Right ventricle myocardium inferior (tissue), 1 donor: ENCODE measurements at places on chromosomes 13 and 19.
A peak's percentile ranks its signal among the peaks of the same experiment; 100 is the strongest.

- no peak for DNase-seq
These were observed 149.6 kb downstream of the IRS2 start for GRCh38 chr13:109636736-109637135.

- DNase-seq, result no peak
These were observed 4.8 kb upstream of the DPRX start for GRCh38 chr19:53626976-53627375.

GRCh38 chr13:89982407-89983095 lies 1364.9 kb upstream of the MIR17HG start:
- no peak for DNase-seq

DNA sequence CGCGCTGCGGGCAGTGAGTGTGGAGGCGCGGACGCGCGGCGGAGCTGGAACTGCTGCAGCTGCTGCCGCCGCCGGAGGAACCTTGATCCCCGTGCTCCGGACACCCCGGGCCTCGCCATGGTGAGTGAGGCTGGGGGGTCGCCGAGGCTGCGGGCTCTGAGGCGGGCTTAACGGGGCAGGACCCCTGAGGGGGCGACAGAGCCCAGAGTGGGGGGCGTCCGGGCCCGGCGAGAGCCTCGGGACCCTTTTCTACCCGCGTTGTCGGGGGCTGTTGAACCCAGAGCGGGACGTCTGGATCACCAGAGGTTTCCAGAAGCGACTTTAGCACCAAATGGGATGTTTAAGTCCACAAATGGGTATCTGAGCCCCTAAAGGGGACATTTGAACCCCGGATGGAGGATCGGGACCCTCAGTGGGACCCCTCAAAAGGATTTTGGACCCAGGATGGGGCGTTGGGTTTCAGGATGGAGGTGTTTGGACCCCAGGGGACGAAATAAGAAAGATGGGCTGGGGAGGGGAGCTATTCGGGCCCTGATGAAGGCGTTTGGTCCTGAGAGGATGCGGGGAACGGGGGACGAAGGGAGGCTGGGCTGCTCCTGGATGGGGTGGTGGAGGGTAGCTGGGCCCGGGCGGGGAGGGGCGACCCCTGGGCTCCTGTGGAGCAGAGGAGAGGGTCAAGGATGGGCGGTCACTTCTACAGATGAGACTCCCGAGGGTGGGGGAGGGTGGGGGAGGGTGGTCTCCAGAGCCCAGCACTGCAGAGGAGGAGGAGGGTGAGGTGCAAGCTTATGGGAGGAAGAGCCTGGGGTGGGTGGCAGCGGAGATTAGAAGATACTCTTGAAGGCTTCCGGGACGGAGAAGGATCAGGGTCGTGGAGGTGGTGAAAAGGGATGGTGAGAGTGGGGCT lies at the start of gene CALM3:
CALM3 (plus strand) TSS at position 13 of the 907 bp plus-strand sequence; CDS start at position 118, 105 bp downstream.
- DNase-seq, result no peak

GRCh38 chr19:10353793-10354391 lies 14.5 kb upstream of the ICAM3 start:
- DNase-seq, result peak; percentile 83

DNA sequence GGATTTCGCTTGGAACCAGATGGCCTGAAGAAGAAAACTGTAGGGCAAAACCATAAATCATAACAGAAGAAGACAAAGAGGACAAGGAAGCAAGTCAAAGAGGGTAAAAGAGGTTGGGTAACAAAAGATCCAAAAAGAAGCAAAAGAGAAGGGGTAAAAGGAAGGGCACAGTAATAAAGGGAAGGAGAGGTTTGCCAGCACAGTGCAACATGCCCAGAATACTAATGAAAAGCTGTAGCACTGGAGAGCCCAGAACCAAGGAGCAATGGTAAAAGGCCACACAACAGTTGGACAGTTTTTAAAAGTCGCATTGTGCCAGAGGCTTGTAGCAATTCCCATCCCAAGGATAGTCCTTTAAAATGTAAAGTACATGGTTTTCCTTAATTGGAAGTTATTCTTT lies 506.6 kb downstream of the PCDH9 start:
- no peak for DNase-seq

DNA sequence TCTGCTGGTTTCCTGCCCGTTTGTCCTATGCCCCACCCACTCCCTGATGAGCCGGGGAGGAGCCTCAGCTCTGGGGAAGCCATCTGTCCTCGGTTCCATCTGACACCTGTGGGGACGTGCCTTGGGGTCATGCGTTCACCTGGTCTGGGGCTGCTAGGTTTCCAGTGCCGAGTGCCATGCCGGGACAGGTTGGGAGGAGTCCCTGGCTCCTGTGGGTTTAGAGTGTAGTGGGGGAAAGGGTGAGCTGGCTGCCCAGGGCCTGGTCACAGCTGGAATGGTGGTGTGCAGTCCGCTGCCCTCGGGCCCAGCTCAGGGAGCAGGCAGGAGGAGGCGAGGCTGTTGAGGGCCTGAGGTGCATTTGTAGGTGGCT lies 2.5 kb downstream of the KDM4B start:
- DNase-seq, result no peak

- peak; percentile 97 for DNase-seq
These were observed 6.9 kb downstream of the PKN1 start for GRCh38 chr19:14440049-14440448.

DNA sequence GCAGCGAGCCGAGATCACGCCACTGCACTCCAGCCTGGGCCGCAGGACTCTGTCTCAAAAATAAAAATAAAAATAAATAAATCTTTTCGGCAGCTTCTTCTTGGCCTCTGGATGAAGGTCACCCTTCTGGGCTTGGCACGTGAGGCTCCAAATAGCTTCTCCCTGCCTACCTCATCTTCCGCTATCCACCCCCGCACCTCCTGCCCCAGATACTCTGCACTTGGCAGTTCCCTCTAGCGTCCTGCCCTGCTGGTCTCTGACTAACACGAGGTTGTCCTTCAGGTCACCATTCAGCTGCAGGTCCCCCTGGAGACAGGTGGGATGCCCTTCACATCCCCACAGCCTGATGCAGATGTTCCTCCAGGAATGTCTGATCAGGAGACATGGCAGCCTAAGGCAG lies 8.5 kb upstream of the CCL25 start:
- DNase-seq, result no peak

- DNase-seq, result no peak
These were observed 34.1 kb upstream of the WDFY2 start for GRCh38 chr13:51550151-51550550.

DNA sequence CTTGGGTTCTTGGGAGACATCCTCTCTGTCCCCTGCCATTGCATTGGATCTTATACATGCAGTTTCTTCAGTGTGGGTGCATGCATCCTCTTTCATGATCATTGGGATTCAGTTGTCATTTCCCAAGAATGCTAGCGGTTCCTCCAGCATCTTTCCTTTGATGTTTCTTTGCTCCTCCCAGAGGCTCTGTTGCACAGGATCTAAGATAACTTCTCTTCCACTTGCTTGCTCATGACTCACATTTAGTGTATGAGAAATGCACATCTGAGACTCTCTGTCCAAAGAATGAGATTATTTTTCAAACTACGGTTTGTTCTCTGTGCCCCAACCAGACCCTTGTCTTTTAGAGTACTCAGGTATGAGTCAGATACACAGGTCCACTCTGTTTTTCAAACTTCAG lies 197.1 kb downstream of the NDFIP2 start:
- no peak for DNase-seq

DNA sequence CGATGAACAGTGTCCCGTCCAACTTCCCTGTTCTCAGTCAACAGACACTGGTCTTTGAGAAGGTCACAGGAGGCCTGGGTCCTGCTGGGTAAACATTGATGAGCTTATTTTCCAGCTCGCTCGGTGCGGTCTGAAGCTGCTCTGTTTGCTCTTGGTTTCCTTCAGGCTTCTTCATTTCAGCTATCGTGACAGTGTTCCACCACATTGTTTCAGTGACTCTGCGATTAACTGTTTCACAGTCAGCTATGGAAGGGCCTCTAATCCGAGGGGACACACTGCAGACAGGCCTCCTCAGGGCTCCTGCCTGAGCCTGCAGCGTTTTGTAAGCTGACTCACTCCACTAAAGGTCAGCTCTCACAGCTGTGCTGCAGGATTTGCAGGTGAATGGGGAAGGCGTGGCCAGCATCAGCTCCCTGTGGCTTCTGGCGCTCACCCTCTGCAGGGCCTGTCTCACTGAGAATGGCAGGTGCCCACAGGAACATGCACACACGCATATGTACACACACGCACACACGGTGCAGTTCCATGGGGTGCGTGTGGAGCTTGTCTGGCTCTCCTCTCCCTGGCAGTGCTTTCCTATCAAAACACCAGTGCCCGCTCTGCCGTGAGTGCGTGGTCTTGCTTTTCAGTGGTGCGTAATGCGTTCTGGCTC lies 62.9 kb upstream of the MCF2L start:
- DNase-seq, result no peak

DNA sequence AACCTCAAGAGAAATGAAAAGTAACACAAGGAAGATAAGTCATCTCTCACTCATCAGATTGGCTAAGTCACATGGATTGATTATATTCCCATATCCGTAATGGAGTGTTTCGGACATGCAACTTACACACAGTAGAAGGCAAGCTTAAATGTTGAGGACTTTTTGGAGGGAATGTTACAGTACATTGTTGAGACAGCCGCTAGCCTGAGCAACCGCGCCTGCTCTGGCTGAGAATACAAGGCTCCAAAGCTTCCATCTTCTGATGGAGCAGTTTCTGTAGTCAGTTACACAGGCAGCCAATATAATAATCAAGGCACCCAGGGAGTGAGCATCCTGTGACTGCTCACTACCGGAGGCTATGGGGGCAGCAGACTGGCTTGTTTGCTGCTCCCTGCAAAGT lies 1.0 kb upstream of the CRYL1 start:
- no peak for DNase-seq

- DNase-seq, result peak; percentile 77
These were observed 12.4 kb upstream of the FBL start for GRCh38 chr19:39858541-39858940.

DNA sequence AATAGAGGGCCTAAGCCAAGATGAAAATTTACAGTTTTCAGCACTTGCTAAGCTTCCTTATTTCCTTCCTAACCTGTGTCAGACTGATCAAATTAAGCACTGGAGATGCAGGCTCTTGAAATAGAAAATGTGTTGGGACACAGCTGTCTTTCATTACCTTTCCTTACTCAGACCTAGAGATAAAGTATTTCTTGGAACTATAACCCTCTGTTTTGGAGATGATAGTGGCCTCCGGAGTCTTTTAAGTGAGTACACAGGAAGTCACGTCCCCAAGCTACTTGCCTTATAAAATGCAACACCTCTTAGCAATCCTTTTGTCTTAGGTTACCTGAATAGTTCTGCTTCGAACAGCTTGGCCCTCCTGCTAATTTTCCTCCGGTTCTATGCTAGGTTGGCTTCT lies 12.4 kb upstream of the AKAP11 start:
- DNase-seq, result no peak

DNA sequence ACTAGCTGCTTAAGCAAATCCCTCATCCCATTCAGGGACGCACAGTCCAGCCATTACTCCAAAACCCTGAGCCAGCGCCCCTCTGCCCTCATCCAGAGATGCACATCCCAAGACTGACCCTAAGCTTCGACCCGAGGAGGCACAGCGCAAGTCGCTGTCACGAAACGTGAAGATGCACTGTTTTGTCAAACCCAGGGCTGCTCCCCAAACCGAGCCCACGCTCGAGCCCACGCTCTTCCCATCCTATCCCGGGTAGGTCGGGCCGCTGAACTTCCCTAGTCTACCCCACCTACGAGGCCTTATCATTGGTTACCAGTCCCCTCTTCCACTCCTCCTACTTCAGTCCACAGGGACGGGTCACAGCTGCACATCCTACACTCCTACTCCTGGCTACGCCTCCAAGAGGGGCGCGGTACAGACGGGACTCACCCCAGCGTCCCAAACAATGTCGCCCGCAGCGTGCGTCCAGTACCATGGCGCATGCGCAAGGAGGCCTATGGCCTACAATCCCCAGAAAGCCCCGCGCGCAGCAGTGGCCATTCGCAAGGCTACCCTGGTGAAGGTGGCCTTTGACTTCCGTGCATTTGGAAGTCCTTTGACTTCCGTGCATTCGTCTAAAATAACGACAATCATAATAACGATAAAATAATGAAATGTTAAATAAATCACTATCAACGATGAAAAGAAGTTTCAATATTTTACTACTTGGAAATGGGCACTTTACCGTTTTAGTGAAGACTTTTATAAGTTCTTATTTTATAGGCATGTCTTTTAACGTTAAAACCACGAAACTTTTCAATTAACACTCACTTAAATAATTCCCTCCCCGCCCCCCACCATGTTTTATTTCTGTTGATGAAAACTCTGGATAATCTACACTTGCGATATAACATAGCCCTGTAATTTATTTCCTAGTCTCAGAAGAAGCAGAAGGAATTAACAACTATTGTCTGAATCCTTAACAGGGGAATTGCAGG lies at the start of gene ZNF285:
ZNF285 (minus strand) TSS at position 470 of the 977 bp plus-strand sequence. CDS start 4,395 bp downstream, outside the sequence.
- peak; percentile 97 for DNase-seq
